ENCODE measurements at places on chromosomes 11 and 22.

DNA sequence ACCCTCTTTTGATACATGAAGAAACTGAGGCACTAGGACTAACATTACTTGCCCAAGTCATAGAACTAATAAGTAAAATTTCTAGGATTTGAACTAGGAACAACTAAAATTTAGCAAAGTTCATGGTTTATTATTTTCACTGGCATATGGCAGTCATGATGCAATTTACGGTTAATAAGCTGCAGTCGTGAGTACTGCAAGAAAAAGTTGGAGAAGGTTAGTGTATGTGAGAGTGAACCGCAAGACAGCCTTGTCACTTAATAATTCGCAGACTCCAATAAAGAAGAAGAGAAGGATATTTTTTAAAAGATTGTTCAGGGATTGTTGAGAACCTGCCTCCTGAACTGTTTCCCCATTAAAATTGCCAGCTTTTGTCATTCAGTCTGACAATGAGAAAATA, 663.4 kb upstream of the TENM4 start:
- no peak for DNase-seq

DNA sequence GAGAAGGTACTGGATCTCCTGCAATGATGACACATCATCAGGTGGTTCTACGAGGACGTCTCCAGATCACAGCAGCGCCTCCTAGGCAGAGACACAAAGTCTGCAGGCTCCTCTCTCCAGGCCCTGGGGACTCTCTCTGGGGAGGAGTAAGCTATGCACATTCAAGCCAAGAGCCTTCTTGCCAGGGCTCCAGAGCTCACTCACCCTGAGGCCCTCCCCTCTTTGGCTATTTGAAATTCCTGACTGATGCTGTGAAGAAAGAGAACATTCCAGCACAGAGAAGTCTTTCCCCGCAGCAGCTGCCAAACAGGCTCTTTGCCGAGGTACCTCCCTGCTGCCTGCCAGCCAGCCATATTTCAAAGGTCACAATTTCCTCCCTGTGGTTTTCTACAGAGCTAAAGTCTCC, 204.9 kb downstream of the CSNK2A3 start:
- no peak for DNase-seq

GRCh38 chr11:86459002-86459385, 84.3 kb downstream of the CCDC81 start:
- no peak for DNase-seq

DNA sequence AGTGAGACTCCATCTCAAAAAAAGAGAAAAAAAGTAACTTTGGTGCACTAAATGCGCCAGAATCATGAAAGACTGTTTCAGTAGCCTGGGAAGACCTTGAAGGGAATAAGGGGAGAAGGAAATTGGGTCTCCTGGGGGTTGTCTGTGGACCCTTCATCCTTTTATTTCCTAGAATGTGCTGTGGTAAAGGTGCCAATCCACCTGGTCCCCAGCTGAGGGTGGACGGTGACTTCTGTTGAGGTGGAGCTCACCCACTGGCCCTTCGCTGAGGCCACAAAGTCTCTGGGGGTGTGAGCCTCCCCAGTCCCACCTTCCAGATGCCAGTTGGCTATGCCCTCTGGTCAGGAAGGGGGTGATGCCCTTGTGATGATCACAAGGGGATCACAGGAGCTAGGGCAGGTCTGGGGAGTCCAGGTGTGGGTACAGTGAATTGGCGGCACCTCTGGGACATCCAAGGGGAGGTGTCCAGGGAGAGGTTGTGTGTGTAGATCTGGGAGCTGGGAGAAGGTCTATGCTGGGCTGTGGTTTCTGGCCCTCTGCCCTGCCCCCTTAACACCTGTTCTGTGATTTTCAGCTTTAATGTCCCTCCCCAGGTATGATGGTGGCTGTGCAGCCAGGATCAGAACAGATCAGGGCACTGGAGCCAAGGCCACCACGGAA, 34.2 kb upstream of the LMO1 start:
- DNase-seq = no peak

DNA sequence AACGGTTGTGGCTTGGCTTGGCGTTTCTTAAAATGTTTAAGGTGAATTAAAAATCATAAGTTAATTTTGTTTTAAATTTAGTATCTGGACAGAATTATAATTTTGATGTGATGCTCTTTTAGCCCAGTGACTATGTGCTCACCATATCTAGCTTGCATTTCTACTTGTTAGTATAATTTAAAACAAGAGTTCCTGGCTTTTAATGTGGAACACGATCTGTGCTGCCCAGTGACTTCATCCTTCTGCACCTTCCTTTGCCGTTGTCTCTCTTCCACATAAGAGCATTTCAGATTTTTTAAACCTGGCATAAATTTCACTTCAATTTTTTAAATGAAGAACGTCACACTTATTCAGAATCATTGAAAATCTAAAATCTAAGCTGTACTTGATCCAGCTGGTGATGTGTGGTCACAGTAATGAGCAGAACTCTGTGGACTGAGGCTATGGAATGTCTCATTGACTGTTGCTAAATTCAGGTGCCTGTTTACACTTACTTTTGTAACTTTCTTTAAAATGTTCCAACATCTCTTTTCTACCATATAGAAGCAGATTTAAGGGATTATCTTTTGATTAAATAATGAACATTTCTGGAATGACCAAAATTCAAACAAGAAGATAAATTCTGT, 75.4 kb upstream of the ADSL start:
- no peak for DNase-seq

DNA sequence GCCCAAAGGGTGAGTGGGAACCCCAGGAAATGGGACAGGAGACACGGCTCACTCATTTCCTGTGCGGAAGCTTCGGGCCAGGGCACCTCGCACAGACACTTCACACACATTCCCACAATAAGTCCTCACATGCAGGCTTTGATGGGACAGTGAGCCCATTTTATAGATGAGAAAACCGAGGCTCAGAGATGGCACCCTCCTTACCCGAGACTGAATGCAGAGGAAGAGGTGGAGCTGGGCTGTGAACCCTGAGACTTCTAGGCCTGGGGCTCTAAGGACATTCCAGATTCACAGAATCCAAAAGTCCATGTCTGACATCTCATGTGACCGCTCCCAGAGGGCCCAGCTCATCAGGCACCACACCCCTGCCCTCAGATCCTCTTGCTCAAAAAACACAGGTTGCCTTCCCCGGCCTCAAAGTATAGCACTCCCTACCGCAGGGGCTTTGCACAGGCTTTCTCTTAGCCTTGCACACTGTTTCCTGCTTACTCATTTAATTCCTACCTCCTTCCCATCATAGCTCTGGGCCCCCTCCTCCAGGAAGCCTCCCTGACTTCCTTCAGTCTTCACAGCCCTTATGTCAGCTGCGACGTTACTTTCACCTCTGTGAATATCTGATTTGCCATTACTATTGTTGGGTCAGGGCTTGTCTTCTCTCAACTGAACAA, 57.1 kb upstream of the TCF20 start:
- no peak for DNase-seq

DNA sequence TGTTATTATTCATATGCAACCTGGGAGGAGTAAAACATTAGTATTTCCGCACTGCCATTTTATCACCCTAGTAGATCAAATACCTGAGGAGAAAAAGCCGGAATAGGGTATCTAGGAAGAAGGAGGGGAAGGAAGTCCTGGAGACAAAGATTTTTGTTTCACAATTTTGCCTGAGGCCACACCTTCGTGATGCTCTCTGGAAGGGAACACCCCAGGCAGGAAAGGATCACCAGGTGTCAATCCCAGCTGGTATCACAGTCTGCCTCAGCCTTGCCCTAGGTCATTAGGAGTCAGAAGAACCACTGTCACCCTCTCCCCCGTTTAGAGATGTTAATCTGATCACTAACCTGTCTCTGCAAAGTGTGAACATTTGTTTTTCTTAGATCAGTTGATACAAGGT, 35.4 kb upstream of the IGSF9B start:
- no peak for DNase-seq

- no peak for DNase-seq
Measured at GRCh38 chr11:105647780-105648179, 37.9 kb downstream of the GRIA4 start.

DNA sequence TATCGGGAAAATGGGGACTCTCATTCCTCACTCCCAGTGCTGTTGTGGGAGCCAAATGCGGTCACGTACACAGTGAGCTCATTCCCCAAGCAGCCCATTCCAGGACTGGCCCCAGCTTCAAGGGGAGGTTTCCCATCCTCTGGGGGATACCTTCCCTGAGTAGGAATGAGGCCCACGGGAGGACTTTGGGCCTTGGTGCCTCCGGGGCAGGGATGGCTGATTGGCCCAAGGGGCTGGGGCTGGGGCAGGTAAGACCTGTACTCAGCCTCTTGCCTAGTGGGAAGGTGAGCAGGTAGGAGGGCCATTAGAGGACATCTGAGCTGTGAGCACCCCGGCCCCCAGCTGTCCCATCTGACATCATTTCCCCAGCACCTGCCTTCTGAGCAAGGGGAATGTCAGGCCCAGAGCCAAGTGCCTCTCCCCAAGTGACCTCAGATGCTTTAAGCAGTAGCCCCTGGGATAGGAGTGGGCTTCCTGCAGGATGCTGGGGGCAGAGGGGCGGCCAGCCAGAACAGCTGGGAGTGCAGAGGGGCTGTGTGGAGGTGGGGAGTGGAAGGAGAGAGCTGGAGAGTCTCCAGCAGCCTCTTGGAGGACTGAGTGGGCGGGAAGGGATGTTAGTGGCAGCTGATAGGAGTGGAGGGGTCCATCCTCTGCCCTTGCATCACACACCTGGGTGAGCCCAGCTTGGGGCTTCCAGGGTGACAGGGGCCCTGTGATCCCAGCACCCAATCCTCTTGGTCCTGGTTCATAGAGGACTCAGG, 58.4 kb downstream of the CD82 start:
- DNase-seq = peak; percentile 18

DNA sequence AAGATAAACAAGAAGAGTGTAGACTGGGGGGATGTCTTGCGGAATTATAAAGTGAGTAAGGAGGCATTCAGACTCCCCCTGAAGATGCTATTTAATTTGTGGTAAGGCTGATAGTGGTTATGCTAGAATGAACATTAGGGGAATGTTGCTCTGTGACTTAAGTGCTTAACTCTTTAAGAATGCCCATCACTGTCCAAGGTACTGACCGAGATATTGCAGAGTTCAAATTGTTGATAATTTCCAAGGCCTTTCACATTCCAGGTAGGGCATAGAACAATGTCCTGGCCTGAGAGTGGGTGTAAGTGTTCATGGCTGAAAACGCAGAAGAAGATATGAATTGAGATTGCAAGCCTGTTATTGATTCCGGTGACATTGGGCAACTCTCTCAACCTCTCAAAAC, 90.3 kb upstream of the SEZ6L start:
- DNase-seq = no peak

GRCh38 chr11:65315204-65315865, 669 bp downstream of the CDC42EP2 start:
- DNase-seq = peak; percentile 91

DNA sequence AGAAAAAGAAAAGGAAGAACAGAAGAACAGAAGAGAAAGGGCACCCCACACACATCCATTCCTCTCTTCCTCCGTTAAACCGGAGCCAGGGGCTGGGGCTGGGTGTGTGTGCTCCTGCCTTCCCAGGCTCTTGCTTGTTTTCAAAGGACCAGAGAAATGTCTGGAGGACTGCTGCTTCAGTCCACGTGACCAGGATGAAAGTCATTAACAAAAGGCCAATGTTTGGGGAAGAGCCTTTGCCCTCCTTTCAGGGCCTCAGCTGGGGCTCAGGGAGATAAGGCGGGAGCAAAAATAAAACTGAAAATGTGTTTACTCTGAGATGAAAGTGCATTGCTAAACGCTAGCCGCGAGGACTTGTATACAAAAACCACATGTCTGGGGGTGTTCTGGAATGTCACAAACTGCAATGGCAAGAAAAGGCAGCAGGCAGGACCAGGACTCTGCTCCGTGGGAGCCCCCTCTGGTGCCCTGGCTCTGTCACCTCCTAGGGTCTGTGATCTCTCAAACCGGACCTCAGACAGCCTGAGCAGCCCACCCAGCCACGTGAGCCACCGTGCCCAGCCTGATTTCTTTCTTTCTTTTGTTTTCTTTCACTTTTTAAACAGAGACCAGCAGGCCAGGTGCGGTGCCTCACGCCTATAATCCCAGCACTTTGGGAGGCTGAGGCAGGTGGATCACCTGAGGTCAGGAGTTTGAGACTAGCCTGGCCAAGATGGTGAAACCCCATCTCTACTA, 31.6 kb upstream of the MYH9 start:
- no peak for DNase-seq

DNA sequence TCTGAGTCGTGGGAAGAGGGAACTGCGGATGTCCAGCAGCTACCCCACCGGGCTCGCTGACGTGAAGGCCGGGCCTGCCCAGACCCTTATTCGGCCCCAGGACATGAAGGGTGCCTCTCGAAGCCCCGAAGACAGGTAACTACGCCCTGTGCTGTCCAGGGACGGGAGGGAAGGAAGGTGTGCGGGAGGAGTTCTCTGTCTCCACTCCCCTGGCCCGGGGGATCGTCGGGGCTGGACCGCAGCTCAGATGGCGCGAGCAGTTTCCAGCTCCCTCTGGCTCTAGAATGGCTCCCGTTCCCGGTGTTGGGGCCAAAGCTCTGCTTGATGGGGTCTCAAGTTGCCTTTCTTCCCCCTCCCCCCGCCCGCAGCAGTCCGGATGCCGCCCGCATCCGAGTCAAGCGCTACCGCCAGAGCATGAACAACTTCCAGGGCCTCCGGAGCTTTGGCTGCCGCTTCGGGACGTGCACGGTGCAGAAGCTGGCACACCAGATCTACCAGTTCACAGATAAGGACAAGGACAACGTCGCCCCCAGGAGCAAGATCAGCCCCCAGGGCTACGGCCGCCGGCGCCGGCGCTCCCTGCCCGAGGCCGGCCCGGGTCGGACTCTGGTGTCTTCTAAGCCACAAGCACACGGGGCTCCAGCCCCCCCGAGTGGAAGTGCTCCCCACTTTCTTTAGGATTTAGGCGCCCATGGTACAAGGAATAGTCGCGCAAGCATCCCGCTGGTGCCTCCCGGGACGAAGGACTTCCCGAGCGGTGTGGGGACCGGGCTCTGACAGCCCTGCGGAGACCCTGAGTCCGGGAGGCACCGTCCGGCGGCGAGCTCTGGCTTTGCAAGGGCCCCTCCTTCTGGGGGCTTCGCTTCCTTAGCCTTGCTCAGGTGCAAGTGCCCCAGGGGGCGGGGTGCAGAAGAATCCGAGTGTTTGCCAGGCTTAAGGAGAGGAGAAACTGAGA, 1.4 kb downstream of the ADM start:
- no peak for DNase-seq

- DNase-seq = no peak
Measured at GRCh38 chr11:62930157-62930556, 9.0 kb upstream of the CHRM1 start.

DNA sequence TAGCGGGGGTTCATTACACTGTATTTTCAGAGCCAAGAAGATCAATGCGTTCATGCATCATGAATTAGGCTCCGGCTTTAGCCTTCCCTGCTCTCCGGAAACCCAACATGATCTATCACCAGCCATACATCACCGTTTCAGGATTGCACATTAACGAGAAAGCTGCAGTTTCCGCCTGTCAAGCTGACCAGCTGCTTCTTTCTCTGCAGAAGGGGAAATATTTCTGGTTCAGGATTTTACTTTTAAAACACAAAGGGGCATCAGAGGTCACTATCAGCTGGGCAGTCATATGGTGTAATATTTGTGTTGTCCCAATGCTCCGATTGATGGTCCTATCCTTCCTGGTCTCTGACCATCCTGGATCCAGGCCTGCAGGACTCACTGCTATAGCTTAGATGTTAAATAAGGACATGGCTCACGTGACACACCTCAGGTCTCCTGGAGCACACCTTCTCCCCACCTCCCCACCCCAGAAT, 21.4 kb upstream of the CADM1 start:
- DNase-seq = no peak

- peak; percentile 50 for DNase-seq
Measured at GRCh38 chr11:116420770-116421528, 351.8 kb downstream of the BUD13 start.
